ENCODE measurements at places on chromosomes 1 and 21.

DNA sequence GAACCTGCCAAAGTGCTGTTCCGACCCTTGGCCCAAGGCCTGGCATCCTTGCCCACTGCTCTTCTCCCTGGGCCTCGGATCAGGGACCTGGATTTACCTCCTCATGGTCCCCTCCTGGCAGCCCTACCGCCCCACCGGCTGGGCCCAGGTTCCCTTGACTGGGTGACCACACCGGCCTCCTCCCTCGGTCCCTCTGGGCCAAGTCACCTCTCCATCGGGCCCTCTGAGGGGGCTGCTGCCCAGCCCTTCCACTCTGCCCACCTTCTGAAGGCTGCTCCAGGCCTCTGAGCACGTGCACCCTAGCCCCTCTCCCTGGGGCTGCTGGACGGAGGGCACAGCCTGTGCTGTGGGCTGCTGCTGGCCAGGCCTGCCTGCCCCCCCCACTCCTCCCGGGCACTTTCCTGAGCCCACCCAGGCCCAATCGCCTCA is 9.3 kb upstream of the MMEL1 start:
- no peak for DNase-seq

DNA sequence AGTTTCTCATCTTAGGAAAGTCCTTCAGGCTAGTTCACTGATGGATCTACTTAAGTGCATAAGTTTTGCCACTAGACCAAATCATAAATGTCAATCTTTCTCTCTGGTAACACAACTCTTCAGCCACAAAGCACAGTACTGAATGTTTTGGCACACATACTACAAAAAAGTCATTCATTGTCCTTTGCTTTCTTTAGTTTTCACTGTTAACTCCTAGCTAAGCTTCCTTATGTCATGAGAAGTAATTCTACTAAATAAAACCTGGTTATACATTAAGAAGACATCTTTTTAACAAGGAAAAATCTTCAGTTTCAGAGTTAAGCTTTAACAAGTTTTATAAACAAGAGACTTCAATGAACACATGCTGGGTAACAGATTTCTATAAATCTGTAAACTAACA is 379.2 kb upstream of the NFIA start:
- DNase-seq, result no peak

DNA sequence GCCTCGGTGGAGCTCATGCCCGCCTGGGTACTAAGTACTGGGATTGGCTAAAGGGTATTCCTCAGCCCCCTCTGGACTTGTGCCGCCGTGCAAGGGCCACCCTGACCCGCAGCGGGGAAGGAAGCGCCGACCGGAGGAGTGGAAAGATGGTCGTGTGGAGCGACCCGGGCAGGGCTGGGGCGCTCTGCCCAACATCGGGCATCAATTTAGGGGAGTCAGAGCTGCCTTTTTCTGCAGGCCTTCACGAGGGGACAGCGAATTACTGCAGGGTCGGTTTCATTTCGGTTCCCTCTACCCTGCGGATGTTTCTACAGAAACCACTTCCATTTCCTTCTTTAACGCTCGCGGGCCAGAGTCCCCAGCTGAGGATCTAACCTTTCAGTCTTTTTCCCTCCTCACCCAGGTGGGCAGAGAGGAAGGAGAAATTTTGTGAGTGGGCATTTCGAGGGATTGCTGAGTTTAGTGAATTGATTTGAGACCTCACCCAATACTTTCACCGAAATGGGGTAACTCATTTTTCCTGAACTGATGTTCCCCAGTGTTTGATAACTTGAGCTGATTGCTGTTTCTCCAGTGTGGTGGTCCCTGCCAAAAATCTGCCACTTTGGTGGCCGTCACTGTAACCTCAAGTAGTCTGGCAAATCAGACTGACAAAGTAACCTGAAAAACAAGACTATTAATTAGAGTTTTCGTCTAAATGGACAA is 1.1 kb downstream of the TOR1AIP1 start:
- no peak for DNase-seq

GRCh38 chr1:85603086-85603880 is 22.7 kb downstream of the CCN1 start:
- DNase-seq, result no peak

- DNase-seq, result no peak
Observed at GRCh38 chr1:60583696-60584095, 498.7 kb upstream of the NFIA start.

- DNase-seq, result no peak
Observed at GRCh38 chr1:25073640-25074270, 143.7 kb upstream of the RUNX3 start.

GRCh38 chr1:24374891-24375786 is 38.4 kb downstream of the STPG1 start:
- DNase-seq, result no peak

Data from Right ventricle myocardium inferior (tissue), 1 donor.